ENCODE measurements at places on chromosomes 2 and 18.

DNA sequence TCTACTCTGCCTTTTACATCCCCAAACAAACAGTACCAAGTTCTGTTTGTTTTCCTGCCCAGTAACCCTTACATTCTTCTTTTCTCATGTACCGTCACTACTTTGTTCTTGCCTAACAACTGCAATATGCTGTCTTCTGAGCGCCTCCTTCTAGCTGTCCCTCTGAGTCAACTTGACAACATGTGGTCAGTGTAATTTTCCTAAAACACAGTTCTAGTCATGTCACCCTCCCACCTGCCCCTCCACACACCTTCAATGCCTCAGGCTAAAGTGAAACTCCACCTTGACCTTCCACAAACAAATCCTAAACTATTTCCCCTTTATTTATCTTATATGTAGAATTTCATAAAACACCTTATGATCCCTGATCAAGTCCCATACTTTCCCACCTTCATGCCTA is 124.6 kb upstream of the CD302 start:
- no peak for DNase-seq

GRCh38 chr18:59959606-59960005 is 59.8 kb downstream of the PMAIP1 start:
- DNase-seq = no peak

DNA sequence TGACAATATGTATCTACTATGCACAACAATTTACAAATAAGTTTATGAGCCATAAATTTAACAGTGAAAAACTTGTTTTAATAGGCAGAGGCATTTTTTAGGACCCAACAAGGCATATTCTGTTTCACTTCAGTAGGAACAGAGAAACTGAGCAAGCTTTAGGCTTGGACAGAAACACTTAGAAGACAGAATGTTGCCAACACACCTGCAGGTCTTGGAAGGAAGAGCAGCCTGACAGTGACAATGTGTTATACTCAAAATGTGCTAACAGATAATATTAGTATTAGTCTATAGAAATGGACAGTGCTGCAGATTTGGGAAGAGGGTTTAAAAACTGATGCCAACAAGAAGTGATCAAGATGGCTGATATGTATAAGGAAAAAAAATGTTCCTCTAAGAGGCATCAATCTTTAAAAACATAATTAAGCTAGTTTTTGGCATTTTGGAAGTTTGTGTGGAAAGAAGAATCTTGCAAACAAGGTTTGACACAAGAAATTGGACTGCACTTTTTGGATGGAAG is 297.1 kb upstream of the FSIP2 start:
- DNase-seq = no peak

DNA sequence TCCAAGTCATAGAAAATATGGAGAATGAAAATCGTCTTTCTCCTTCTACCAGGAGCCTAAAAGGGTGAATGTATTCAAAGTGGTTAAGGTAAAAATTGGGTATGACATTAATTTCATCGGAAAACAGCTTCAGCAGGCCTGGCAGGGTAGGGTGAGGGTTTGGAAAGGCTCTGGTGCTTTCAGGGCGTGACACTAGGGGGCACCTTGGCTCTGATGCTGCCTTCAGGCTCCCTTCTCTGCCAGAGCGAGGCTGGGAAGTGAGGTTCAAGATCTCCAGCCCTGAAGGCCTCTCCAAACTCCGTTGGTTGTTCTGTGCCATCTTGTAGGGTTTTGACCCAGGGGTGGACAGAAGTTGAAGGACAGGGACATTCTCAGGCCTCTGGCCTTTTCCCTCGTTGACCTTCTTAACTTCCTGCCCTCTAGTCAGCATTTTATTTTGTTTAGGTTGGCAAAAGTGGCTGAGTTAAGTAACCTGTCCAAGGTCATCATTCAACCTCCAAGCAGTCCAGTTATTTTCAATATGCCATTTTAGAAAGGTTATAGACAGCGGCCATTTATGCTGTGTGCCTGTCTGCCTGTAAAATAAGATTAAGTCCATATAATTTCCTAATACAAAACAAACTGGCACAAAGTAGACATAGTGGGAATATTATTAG is 40.3 kb downstream of the EML6 start:
- DNase-seq = no peak

- DNase-seq = no peak
These were observed 37.2 kb upstream of the GNAL start for GRCh38 chr18:11651899-11652298.

GRCh38 chr2:237962432-237963084 is 4.3 kb upstream of the UBE2F start:
- DNase-seq = no peak

GRCh38 chr2:219282375-219282774 is 3.2 kb downstream of the DNAJB2 start:
- DNase-seq = no peak

DNA sequence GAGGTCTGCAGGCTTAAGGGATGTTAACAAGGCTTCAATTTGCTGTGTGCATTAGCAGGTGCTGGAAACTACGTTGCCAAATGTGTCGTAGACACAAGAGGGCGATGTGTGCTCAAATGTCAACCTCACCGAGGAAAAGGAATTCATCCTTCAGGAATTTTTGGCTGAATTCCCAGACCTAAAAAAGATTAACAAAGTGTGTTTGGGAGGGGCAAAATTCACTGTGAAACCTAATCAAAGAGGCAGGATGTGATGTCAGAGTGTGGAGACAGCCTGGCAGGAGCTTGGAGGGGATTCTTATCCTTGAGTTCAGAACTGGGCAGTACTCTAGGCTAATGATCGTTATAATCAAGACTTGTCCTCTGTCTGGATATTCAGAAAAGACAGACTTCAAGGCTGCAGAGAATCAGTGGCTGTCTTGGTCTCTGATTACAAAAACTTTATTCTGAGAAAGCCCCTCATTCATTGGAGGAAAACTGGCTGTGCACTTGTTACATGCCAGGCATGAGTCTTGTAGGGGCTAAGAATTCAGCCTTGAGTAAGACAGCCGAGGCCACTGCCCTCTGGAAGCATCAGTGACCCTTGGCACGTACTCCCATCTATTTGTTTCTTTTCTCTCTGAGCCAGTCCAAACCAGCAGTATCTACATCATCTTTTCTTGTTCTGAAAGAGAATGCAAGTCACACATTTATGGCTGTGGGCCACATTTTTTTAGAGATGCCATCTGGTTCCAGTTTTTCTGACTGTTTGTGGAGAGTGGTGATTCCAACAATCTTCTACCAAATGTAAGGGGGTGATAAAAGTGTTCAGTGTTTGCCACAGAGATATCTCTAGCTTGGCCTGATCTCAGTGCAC is 18.7 kb upstream of the SCYGR1 start:
- DNase-seq = no peak

DNA sequence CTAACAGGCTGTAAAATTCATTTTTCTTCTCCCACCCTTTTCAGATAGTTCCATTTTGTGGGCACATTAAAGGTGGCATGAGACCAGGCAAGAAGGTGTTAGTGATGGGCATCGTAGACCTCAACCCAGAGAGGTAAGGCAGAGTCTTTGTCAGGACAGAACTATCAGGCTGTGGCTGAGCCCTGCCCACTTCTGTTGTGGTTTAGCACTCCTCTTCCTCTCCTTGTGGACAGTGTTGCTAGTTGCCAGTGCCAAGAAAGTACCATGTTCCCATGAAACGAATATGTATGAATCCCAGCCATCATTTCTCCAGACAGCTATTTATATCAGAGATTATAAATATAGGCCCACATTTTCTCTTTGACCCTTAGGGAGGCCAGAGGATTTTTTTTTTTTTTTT is 1.6 kb downstream of the LGALSL start:
- no peak for DNase-seq

DNA sequence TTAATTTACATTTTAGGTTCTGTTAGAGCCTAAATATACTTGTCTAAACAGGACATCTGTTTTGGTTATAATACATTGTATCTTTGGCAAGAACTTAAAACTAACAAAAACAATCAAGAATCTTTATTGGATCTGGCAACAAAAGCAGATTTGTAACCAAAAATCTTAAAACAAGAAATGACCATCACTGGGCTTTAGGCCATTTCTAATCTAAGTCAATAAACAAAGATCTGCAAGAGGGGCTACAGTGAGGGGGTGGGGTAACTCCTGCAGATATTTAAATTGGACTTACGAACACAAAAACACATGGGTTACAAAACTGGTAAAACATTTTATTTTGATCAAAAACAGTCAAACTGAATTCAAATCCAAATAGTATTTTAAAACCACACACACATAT is 77.3 kb downstream of the SRBD1 start:
- no peak for DNase-seq

- DNase-seq = peak; percentile 65
These were observed 123.5 kb upstream of the LGALSL start for GRCh38 chr2:64330281-64331113.

- DNase-seq = no peak
These were observed 37.7 kb downstream of the ANKRD12 start for GRCh38 chr18:9174302-9174701.

GRCh38 chr2:60780721-60781120 is 24.7 kb downstream of the PAPOLG start:
- no peak for DNase-seq

GRCh38 chr18:45423659-45424058 is 191.6 kb upstream of the SLC14A2 start:
- no peak for DNase-seq

- DNase-seq = no peak
These were observed 59.0 kb upstream of the ODC1 start for GRCh38 chr2:10507106-10507505.

DNA sequence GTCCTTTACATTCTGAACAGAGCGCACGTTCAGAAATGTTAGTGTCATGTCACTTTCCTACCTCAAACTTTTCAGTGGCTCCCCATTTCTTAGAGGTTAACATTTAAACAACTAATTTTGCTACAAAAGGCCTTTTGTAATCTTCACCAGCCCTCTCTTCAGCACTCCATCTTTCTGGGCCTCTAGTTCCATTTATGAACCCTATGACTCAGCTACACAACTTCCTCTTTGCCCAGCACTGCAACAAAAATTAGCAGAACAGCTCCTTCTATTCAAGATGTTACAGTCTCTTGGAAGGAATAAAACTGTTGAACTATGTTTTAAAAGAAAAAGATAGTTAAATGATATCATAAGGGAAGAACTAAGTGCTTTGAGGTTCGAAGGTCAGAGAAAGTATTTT is 139.9 kb downstream of the VWC2L start:
- DNase-seq = no peak

DNA sequence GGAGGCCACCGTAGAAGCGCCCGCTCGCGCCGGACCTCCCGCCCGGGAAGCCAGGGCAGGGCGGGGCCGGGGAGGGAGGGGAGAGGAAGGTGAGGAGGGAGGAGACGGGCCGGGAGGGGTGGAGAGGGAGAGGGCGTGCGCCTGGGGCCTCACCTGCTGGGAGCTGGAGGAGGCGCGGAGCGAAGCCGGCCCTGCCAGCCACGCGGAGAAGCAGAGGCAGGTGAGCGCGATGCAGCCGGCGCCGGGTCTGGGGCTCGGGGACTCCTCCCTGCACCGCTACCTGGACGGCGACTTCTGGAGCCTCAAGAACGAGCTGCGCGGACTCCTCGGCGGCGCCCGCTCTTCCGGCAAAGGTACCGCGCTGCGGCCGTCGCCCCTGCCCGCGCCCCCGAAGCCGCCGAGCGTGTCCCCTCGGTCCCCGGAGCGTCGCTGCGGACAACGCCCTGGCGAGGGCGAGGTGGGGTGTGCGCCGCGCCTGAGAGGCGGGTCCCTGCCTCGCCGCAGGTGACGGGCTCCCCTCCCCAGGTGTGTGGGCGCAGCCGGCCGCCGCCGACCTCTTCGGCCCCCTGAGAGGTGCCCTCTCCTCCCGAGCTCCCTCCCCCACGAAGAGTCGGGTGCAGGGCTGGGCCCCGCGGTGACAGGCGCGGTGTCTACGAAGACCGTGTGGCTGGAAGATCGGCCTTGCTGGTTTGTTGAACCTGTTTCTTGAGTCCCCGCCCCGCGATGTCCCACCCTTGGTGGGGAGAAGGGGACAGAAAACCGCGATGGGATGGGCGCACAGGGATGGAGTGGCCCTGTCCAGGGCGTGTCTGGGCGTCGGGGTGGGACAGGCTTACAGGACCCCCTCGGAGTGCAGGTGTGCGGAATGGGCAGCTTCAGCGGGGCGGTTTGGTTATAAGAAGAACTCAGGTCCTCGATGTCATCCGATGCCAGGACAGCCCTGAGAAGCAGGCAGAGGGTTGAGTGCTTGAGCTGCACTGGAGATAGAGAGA is at the start of gene ACOXL:
TSS of gene ACOXL (plus strand) at position 152 of the 992 bp plus-strand sequence. CDS start 35,817 bp downstream, outside the sequence.
- no peak for DNase-seq

DNA sequence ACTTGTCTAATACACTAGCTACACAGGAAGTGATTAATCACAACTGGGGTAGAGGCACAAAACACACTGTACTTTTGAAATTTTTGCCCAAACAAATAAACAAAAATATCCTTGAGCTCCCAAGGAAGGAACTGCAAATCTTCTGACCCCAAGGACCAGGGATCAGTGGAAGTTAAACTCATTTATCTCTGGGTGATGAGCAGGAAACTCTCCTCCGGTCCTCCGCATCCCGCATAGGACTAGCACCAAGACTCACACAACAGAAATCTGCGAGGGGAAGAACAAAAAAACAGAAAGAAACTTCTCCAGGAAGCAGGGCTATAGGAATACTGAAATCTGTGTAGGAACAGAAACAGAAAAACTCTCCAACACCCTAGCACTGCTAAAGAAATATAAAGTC is 650.3 kb downstream of the DCDC2C start:
- DNase-seq = no peak

- no peak for DNase-seq
These were observed 11.7 kb downstream of the EFHD1 start for GRCh38 chr2:232645061-232645460.

GRCh38 chr2:185738679-185739472 is at the start of gene FSIP2:
Gene FSIP2 (plus strand): TSS chr2:185738804. CDS start chr2:185738895, 91 bp downstream.
- DNase-seq = no peak

- no peak for DNase-seq
These were observed 41.1 kb downstream of the LIMS1 start for GRCh38 chr2:108575132-108575966.

DNA sequence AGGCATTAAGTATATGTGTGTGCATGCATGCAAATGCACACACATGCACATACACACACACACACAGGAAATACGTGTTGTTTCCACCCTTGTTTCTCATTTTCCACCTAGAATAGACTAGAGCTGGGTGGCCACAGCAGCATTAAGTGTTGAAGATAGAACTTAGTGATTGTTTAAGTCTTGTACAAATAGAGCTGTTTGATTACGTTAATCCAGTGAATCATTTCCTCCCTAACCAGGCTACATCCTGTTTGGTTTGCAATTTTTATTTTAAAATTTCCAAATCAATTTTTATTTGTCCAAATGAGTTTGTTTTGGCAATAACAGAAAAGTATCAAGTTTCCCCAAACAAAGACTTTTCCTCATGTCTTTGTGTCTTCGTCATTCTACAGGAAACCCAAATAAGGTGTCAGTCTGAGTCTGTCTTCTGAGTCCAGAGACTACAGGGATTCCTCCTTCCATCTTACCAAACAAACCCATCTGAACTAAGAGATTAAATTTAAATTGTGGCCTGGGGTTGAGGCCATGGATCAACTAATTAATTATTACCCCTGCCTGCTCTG is 74.6 kb upstream of the GALNT5 start:
- no peak for DNase-seq

DNA sequence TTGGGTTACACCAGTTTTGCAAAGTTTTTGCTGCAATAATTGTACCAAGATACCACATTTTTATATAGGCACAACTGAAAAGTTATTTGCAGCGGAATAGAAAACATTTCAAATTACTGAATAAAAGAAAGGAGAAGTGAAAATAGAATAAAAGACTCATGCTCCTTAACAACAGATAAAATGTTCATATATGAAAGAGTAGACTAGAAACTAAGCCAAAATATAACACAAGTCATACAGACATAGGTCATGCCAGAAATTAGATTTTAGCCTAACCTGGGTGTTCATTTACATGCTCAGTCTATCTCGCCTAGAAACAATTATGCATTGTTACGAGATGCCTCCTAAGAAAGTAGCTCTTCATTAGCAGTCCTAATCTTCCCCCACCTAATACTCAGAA is 16.4 kb upstream of the MAP3K20 start:
- DNase-seq = no peak
